Heart left ventricle (tissue), 16 donors: ENCODE measurements at places on chromosomes 12 and 14. TPM values are rescaled to one million over a fixed set of nuclear protein-coding genes. Genes with fewer than 3 reads are reported as not detected.

- no peak for DNase-seq
Observed at GRCh38 chr12:112844814-112845565, 53.4 kb downstream of the RPH3A start.

- no peak for DNase-seq
Observed at GRCh38 chr14:89870316-89870715, 84.2 kb downstream of the EFCAB11 start.

DNA sequence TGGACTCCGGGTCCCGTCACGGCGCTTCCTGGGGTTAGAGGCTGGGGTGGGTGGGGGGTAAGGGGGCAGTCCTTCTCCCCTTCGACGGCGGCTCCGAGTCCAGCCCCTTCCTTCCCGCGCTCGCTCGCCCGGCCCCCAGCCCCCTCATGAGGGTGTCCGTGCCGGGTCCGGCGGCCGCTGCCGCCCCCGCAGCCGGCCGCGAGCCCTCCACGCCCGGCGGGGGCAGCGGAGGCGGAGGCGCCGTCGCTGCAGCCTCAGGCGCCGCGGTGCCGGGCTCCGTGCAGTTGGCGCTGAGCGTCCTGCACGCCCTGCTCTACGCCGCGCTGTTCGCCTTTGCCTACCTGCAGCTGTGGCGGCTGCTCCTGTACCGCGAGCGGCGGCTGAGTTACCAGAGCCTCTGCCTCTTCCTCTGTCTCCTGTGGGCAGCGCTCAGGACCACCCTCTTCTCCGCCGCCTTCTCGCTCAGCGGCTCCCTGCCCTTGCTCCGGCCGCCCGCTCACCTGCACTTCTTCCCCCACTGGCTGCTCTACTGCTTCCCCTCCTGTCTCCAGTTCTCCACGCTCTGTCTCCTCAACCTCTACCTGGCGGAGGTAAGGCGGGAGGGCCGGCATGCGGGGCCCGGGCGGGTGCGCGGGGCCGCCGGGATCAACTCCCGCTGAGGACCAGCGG lies 500 bp downstream of the GPR137C start:
- peak; percentile 67 for DNase-seq

GRCh38 chr12:28010036-28010435 lies 37.5 kb upstream of the PTHLH start:
- DNase-seq: no peak

GRCh38 chr12:89245090-89245489 lies 107.2 kb downstream of the DUSP6 start:
- no peak for DNase-seq

DNA sequence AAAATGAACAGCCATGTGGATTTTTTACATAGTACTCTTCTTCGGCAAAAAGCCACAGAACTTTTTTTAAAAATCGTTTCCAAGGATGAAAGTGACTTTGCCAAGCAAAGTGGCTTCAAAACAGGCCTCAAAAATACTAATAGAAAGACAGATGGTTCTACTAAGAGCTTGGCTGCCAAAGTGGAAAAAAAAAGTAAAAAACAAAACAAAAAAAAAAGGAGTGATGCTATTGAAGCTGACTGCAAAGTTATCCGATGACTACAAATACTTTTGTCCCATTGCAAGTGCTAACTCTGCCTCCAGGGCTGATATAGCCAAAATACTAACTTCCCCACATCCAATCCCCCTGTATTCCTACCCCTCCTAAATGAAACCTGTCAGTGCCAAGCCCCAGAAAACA lies 277.6 kb downstream of the SOX5 start:
- no peak for DNase-seq

The PAPLN gene
- total RNA-seq: 1.6 TPM

The SLC7A8 gene
- total RNA-seq: 16.3 TPM
